Calu3 (cell line): ENCODE measurements at places on chromosomes 12 and 14. TPM values are rescaled to one million over a fixed set of nuclear protein-coding genes. Genes with fewer than 3 reads are reported as not detected.

DNA sequence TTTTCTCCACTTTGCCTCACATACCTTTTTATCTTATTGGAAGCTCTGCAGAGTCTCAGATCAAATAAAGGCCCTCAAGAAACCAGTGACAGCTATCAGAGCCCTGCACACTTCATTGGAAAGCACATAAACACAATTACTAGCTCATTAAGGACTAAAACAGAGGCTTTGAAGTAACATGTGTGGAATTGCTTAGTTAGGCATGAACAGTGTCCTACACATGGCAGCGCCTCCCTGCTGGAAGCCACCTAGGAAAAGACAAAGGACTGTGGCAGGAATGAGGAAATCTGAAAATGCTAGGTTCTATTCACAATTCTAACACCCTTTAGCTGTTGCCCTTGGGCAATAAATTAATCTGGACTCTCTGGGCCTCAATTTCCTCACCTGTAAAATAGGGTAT, 89.4 kb downstream of the SUDS3 start:
- no peak for DNase-seq
- H3K36me3 ChIP-seq: no peaks in the 10 kb centered on the region
- no peaks in the 10 kb centered on the region for H3K27me3 ChIP-seq
- no peak overlapping the region for H3K27ac ChIP-seq

- H3K27me3 ChIP-seq: no peaks in the 10 kb centered on the region
- DNase-seq: no peak
- H3K27ac ChIP-seq: no peak overlapping the region
- H3K4me3 ChIP-seq: no peak overlapping the region
- H3K4me1 ChIP-seq: no peaks in the 10 kb centered on the region
Observed at GRCh38 chr12:94714378-94715114, 64.2 kb upstream of the TMCC3 start.

DNA sequence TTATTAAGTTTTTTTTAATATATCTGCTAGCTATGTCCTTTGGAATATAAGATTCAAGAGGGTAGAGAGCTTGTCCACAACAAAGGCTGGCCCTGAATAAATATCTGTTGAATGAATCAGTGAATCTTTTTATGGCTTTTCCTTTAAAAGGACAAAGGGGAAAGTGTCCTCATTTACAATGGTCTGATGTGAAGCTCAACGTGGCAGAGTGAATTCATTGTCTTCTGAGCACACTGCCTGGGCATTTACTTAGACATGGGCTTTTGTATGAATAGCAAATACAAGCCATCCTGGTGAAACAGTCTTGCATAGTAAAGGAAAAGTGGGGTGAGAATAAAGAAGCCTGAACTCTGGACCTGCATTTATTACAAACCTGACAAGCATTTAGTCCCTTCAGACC, 201.2 kb downstream of the NELL2 start:
- no peaks in the 10 kb centered on the region for H3K36me3 ChIP-seq
- no peaks in the 10 kb centered on the region for H3K27me3 ChIP-seq
- no peaks in the 10 kb centered on the region for H3K4me1 ChIP-seq
- DNase-seq: no peak

GRCh38 chr14:61202124-61202523, 79.0 kb downstream of the TMEM30B start:
- no peak overlapping the region for H3K27ac ChIP-seq
- no peak overlapping the region for H3K4me3 ChIP-seq
- H3K27me3 ChIP-seq: no peaks in the 10 kb centered on the region
- H3K4me1 ChIP-seq: no peaks in the 10 kb centered on the region
- H3K36me3 ChIP-seq: no peaks in the 10 kb centered on the region

GRCh38 chr14:32414808-32415255, 85.7 kb downstream of the AKAP6 start:
- no peaks in the 10 kb centered on the region for H3K36me3 ChIP-seq
- H3K27me3 ChIP-seq: no peaks in the 10 kb centered on the region
- no peak overlapping the region for H3K27ac ChIP-seq
- no peak for DNase-seq
- peaks cover 36% of the 10 kb centered on the region for H3K4me1 ChIP-seq

DNA sequence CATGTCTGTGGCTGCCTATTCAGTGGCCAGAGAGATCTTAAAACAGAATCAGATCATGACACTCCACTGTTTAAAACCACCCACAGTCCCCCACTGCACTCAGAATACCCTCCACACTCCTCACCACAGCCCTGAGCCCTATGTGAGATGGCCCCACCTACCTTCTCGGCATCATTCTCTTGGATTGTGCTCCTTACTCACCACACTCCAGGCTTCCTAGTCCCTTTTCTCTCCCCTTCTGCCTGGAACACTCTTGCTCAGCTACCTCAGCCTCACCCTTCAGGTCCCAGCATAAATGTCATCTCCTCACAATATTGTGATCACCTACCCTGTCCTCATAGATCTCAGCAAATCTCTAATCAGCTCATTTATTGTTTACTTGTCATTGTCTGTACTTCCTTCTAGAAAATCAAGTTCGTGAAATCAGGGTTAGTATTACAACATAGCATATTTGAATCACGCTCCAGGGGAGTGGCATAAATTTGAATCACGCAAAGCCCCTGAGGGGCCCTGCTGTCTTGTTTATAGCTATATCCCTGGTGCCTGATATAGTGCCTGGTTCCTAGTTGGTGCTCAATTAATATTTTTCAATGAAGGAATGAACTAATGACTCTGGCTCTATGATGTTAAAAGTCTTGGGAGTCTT, 42.8 kb downstream of the SLC35F4 start:
- no peak overlapping the region for H3K27ac ChIP-seq
- no peaks in the 10 kb centered on the region for H3K4me1 ChIP-seq
- peaks cover 26% of the 10 kb centered on the region for H3K27me3 ChIP-seq
- no peak overlapping the region for H3K4me3 ChIP-seq
- H3K36me3 ChIP-seq: no peaks in the 10 kb centered on the region

- no peak overlapping the region for H3K27ac ChIP-seq
- DNase-seq: no peak
- peaks cover 26% of the 10 kb centered on the region for H3K4me1 ChIP-seq
- H3K27me3 ChIP-seq: no peaks in the 10 kb centered on the region
Observed at GRCh38 chr12:16520328-16520727, 85.6 kb downstream of the LMO3 start.

DNA sequence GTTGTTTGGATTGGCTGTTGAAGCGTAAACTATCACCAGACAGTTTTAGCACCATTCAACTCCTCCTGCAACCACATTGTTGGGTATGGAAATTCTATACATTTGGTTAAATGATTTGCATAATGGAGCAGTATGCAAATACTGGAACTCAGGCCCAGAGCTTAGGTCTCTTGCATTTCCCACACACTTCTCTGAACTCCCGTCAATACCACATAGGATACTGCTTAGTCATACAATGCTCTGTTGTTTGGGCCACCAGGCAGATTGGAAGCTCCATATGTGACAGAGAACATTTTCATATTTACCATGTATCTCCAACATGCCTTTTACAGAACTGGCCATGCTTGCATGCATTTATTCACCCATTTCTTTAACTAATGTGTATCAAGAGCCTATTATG, 78.0 kb downstream of the IFNG start:
- DNase-seq: no peak
- H3K27me3 ChIP-seq: peaks cover 72% of the 10 kb centered on the region
- no peaks in the 10 kb centered on the region for H3K36me3 ChIP-seq
- no peak overlapping the region for H3K27ac ChIP-seq
- H3K4me1 ChIP-seq: no peaks in the 10 kb centered on the region

- H3K4me1 ChIP-seq: no peaks in the 10 kb centered on the region
- no peak overlapping the region for H3K27ac ChIP-seq
- DNase-seq: no peak
- no peak overlapping the region for H3K4me3 ChIP-seq
- no peaks in the 10 kb centered on the region for H3K27me3 ChIP-seq
Observed at GRCh38 chr14:60958146-60958545, 22.7 kb downstream of the TRMT5 start.

DNA sequence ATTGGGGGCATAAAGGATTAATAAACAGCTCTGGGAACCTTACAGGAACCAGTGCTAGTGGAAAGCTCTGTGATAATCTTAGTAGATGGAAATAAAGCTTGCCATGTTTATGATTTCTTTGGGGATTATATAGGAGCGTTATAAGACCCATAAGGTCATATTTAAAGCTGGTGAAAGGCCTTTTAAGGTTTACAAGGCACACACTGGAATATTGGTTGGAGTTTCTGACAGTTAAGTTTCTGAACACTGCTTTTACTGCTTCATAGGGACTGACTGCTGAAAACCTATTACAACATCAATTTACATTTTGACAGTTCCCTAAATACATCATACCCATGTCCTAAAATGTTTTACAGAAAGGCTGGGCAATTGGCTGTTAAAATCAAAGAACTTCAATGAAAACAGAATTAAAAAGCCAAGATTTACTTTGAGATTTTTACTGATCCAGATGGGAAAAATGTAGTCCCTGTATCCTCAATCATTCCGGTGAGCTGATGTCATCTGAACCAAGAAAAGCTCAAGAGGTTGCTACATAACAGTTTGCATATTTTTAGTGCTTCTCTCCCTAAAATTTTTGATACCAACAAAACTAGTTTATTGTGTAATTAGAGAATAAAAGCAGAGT, 153.7 kb upstream of the IGF1 start:
- H3K36me3 ChIP-seq: no peaks in the 10 kb centered on the region
- no peak overlapping the region for H3K27ac ChIP-seq
- DNase-seq: no peak
- H3K4me1 ChIP-seq: no peaks in the 10 kb centered on the region

DNA sequence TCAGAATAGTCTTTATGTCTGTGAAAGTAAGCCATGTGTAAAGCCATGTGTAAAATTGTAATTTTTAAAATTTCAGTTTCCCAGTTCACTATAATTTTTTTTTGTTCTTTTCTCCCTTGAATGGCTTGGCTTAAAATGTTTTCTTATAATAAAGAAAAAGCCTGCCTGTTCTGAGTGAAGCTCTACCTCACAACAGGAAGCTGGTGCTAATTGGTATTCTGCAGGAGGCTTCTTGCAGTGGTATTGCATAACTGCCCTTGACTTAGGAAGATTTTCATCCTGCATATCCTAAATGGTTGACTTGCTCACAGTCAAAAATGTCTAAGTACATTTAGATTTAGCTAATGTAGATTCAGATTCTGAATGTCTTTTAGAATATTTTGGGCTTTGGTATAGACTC, 49.5 kb downstream of the ATP2A2 start:
- no peak overlapping the region for H3K4me3 ChIP-seq
- H3K36me3 ChIP-seq: peaks cover 95% of the 10 kb centered on the region
- H3K27me3 ChIP-seq: no peaks in the 10 kb centered on the region
- peaks cover 26% of the 10 kb centered on the region for H3K4me1 ChIP-seq
- DNase-seq: no peak
- peak overlapping the region; percentile 73 for H3K27ac ChIP-seq

DNA sequence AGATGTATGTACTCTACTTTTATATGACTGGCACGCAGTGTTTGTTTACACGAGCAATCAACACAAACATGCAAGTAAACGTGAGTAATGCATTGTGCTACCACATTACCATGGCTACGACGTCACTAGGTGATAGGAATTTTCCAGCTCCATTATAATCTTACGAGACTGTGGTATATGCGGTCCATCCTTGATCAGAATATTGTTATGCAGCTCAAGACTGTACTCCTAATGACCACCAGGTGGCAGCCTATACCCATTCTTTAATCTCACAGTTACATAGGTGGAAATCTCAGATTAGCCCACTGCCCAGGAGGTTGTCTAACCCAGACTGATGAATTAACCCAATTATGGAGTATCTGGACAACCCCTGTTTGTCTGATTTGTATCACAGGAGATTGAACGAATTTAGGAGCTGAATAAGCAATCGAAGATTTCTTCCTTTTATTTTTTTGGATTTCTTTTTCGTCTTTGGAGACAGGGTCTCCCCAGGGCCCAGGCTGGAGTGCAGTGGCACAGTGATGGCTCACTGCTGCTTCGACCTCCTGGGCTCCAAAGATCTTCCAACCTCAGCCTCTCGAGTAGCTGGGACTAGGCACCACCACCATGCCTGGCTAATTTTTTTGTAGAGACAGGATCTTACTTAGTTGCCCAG, 8.7 kb upstream of the TESPA1 start:
- no peaks in the 10 kb centered on the region for H3K36me3 ChIP-seq
- H3K27ac ChIP-seq: no peak overlapping the region
- H3K4me1 ChIP-seq: no peaks in the 10 kb centered on the region
- H3K4me3 ChIP-seq: no peak overlapping the region
- peak; percentile 60 for DNase-seq

GRCh38 chr14:32197919-32198318, 3.9 kb upstream of the RNU6-7 start:
- H3K36me3 ChIP-seq: peaks cover 21% of the 10 kb centered on the region
- no peak overlapping the region for H3K27ac ChIP-seq
- H3K27me3 ChIP-seq: no peaks in the 10 kb centered on the region
- no peak overlapping the region for H3K4me3 ChIP-seq

DNA sequence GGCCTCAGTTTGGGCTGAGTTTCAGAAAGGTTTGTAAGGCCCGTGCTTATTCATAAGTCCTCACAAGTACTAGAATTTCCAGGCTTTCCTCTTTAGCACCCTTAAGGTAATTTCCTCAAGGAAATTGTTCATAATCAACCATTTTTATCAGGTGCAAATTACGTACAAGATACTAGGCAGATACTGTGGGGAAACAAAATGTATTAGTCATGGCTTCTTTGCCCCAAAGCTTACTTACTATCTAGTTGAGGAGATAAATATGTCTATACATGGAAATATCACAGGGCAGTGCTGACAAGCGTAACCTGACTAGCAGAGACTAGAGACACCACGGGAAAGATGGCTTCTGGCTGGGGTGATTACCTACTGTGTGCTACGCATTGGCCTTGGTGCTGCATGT, 22.5 kb downstream of the MAX start:
- no peaks in the 10 kb centered on the region for H3K27me3 ChIP-seq
- no peaks in the 10 kb centered on the region for H3K4me1 ChIP-seq
- DNase-seq: no peak
- peaks cover 28% of the 10 kb centered on the region for H3K36me3 ChIP-seq
- no peak overlapping the region for H3K27ac ChIP-seq

- H3K27me3 ChIP-seq: no peaks in the 10 kb centered on the region
- H3K36me3 ChIP-seq: no peaks in the 10 kb centered on the region
- H3K4me1 ChIP-seq: peaks cover 34% of the 10 kb centered on the region
- H3K4me3 ChIP-seq: no peak overlapping the region
Observed at GRCh38 chr14:54000341-54000811, 43.8 kb upstream of the BMP4 start.

DNA sequence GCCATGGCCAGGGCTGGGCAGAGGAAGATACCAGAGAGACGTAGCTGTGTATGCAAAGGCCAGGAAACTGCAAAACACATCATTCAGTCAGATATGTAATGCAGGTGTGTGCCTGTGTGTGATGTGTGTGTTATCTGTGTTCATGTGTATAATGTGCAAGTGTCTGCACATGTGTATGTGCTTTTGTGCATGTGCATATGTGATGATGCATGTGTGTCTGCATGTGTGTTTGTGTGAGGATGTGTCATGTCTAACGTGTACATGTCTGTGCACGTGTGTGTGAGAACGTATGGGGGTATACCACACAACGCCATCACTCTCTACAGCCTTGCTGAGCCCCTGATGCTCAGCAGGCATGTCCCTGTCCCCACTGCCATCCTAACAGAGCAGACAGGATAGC, 9.7 kb downstream of the DIO3 start:
- no peak for DNase-seq
- peaks cover 83% of the 10 kb centered on the region for H3K27me3 ChIP-seq
- no peak overlapping the region for H3K27ac ChIP-seq
- no peak overlapping the region for H3K4me3 ChIP-seq
- H3K36me3 ChIP-seq: no peaks in the 10 kb centered on the region
- H3K4me1 ChIP-seq: no peaks in the 10 kb centered on the region

Gene CLEC14A
- total RNA-seq: not detected in 2 replicates

Gene NTF3
- total RNA-seq: not detected in 2 replicates

Gene BRI3BP
- 75.8 and 94.0 TPM in 2 replicates for total RNA-seq

Gene INSM2
- total RNA-seq: not detected in 2 replicates

Gene METTL3
- total RNA-seq: 40.5 and 42.2 TPM in 2 replicates

Gene KRT74
- not detected in 2 replicates for total RNA-seq

Gene SIX4
- total RNA-seq: 20.9 and 22.8 TPM in 2 replicates
